ENCODE measurements at places on chromosomes 11 and 22.
A peak's percentile ranks its signal among the peaks of the same experiment; 100 is the strongest.

DNA sequence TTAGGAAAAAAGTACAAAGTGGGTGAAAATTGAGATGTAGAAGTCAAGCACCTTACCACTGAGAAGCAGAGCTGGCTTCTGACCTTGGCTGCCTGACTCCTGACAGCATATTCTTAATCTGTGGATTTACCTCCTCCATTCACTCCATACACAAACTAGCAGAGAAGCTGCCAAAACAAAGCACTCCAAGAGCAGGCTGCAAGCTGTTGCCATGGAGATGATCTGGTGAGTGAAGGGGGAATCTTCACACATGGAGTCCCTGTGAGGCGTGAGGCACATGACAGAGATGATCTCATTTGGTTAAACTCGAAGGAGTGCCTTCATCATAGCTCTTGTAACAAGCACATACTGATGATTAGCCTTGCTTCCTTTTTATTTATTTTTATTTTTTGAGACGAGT is 16.1 kb downstream of the COMMD9 start:
- H3K27me3 ChIP-seq = no peaks in the 10 kb centered on the region
- DNase-seq = no peak
- H3K36me3 ChIP-seq = peaks cover 41% of the 10 kb centered on the region

DNA sequence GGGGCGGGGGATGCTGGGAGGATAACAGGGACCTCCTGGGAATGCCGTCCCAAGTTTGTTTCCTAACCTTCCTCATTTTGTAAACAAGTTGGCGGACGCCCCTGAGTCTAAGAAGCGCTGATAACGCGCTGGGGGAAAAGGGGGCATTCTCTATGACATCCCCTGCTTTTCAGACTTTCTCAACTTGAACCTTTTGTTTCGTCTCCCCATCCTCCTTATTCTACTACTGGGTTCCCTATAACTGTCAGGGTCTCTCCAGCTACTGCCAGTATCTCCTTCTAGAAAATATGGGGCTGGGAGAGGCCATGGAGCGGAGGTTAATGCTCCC is 654 bp downstream of the TMEM86A start:
- H3K27me3 ChIP-seq = no peaks in the 10 kb centered on the region
- H3K27ac ChIP-seq = peak overlapping the region; percentile 63
- peak overlapping the region; percentile 64 for H3K4me3 ChIP-seq
- H3K4me1 ChIP-seq = peaks cover 15% of the 10 kb centered on the region
- no peak for DNase-seq

- no peaks in the 10 kb centered on the region for H3K36me3 ChIP-seq
- no peak overlapping the region for H3K4me3 ChIP-seq
- DNase-seq = no peak
Measured at GRCh38 chr11:103887001-103887658, 149.3 kb upstream of the DDI1 start.

DNA sequence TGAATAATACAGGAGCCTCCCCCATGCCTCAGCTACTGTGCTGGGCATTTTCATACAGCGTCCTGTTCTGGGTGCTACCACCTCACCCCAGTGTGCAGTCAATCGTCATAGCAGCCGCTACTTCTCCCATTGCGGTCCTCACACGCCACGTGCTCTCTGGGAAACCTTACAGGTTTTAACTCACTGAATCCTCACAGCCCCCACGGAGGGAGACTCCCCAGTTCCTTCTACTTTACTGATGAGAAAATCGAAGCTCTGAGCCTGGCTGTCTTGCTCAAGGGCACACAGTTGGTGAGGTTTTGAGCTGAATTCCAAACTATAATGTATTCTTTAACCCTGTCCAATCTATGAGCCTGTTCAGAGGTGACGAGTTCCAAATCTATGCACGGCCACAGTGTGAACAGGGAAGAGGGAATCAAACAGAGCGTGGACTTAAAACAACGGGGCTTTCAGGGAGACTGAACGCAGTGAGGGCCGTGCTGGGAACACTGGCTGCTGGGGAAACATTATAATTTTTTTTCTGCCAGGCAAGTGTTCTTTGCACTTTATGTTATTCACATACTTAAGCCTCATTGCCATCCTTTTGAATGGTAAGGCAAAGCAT is 421.5 kb downstream of the BRD1 start:
- DNase-seq = no peak
- H3K4me1 ChIP-seq = no peaks in the 10 kb centered on the region
- H3K27me3 ChIP-seq = no peaks in the 10 kb centered on the region
- no peaks in the 10 kb centered on the region for H3K36me3 ChIP-seq
- H3K4me3 ChIP-seq = no peak overlapping the region
- H3K27ac ChIP-seq = no peak overlapping the region

DNA sequence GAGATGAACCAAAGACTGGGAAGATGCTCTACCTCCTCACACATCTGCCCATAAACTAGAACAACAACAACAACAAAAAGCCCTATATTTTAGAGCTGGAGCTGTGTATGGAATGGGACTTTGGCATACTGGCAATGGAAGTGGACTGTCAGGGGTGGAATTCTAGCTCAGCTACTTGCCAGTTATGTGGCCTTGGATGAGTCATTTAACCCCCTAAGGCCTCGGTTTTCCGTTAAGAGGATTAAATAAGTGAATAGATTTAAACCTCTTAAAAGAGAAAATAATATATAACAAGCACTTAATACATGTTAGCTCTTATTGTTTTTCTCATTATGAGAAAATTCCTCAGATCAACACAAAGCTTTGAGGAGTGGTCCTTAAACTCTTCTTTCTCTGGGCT is 195.0 kb downstream of the KIF18A start:
- DNase-seq = no peak
- no peaks in the 10 kb centered on the region for H3K27me3 ChIP-seq
- no peaks in the 10 kb centered on the region for H3K4me1 ChIP-seq
- no peak overlapping the region for H3K4me3 ChIP-seq

GRCh38 chr11:2101171-2101675 is 38.0 kb downstream of the IGF2 start:
- H3K4me1 ChIP-seq = no peaks in the 10 kb centered on the region
- no peaks in the 10 kb centered on the region for H3K27me3 ChIP-seq
- no peaks in the 10 kb centered on the region for H3K36me3 ChIP-seq
- H3K27ac ChIP-seq = no peak overlapping the region
- no peak for DNase-seq

DNA sequence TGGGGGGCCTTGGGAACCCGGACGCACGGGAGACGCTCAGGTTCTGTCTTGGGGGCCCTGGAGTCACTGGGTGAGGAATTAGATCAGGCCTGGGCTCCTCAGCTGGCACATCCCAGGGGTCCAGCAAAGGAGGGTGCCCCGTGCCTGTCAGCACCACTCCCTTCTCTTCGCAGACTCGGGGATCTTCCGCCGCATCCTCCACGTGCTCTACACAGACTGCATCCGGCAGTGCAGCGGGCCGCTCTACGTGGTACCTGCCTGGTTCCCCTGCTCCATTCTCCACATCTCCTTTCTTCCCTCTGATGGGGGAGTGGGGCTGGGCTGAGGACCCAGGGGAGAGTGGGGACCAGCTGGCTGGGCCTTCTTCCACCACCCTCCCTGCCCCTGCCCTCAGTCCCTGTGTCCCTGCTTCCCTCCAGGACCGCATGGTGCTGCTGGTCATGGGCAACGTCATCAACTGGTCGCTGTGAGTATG is 6.7 kb upstream of the TAGLN start:
- H3K27me3 ChIP-seq = no peaks in the 10 kb centered on the region
- no peak for DNase-seq
- no peaks in the 10 kb centered on the region for H3K4me1 ChIP-seq

- peaks cover 42% of the 10 kb centered on the region for H3K4me1 ChIP-seq
- no peaks in the 10 kb centered on the region for H3K27me3 ChIP-seq
- no peak overlapping the region for H3K4me3 ChIP-seq
- DNase-seq = no peak
Measured at GRCh38 chr11:116984589-116984988, 113.6 kb downstream of the SIK3 start.

- H3K36me3 ChIP-seq = no peaks in the 10 kb centered on the region
- no peaks in the 10 kb centered on the region for H3K27me3 ChIP-seq
- peaks cover 80% of the 10 kb centered on the region for H3K4me1 ChIP-seq
- peak; percentile 42 for DNase-seq
Measured at GRCh38 chr11:95699631-95700470, 89.7 kb downstream of the FAM76B start.

DNA sequence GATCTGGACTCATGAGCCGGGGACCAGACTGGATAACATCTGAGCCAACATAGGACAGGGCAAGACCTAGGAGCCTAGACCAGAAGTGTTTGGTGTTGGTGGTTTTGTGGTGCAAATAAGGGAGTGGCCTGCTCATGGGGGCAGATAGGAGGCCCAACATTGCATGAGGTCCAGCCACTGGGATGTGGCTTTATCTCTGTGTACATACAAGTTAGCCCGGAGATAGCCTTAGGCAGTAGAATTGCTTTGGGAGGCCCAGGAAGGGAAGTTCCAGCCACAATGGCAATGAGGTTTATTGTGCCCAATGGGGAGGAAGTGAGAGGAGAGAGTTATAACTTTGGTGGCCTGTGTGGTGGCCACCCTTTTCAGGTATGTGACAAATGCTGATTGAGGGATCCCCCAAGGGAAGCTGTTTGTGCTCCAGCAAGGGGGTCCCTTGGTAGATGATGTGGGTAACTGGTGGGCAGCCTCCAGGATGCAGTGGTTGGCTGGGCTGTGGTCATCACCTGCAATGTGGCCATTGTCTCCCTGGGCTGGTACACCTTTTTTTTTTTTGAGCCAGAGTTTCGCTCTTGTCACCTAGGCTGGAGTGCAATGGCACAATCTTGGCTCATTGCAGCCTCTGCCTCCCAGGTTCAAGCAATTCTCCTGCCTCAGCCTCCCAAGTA is 6.4 kb downstream of the LMO2 start:
- no peaks in the 10 kb centered on the region for H3K4me1 ChIP-seq
- H3K4me3 ChIP-seq = no peak overlapping the region
- no peak for DNase-seq

- H3K27ac ChIP-seq = no peak overlapping the region
- no peak overlapping the region for H3K4me3 ChIP-seq
- H3K4me1 ChIP-seq = peaks cover 17% of the 10 kb centered on the region
- no peaks in the 10 kb centered on the region for H3K27me3 ChIP-seq
Measured at GRCh38 chr11:130125638-130126037, 33.9 kb upstream of the ST14 start.

DNA sequence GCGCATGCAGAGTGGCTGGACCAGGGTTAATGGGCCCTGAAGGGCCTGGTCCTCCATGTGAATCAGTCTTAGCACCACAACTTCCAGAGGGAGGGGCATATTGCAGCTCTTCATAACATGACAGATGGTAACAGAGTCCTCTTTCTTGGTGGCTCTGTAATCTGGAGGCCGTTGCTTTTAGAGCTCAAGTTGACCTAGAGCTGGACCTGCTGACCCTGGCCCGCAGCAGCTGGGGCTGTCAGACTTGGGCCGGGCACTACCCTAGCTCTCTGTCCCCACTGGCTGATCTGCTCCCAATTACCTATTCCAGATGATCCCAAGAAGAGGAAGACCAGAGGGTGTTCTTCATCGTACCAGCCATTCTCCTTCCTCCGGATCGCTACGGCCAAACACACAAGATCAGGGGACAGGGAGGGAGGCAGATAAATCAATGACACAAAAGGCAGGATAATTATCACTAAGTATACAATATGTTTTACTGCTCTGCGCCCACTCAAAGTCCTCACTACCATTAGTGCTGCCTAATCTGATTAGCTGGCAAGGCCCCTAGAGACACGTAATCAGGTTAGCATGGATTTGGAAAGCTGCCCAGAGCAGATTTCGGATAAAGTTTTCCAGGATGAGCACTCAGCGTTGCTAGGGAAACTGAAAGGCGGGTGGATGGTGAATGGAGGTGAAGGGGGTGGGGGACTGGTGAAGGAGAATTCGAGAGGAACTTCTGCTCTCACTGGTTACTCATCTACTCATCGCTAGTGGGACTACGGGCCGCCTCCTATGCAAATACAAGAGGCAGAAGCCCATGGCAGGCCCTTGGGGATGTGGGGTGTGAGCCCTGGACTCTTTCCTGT is 64.5 kb upstream of the PHOX2A start:
- H3K27me3 ChIP-seq = no peaks in the 10 kb centered on the region
- peaks cover 10% of the 10 kb centered on the region for H3K36me3 ChIP-seq
- no peaks in the 10 kb centered on the region for H3K4me1 ChIP-seq
- H3K27ac ChIP-seq = no peak overlapping the region
- DNase-seq = no peak

GRCh38 chr11:83046621-83047172 is 25.0 kb downstream of the RAB30 start:
- DNase-seq = no peak
- no peaks in the 10 kb centered on the region for H3K36me3 ChIP-seq
- H3K27ac ChIP-seq = no peak overlapping the region
- H3K4me1 ChIP-seq = peaks cover 6% of the 10 kb centered on the region
- H3K27me3 ChIP-seq = no peaks in the 10 kb centered on the region

- H3K27me3 ChIP-seq = no peaks in the 10 kb centered on the region
- H3K4me1 ChIP-seq = peaks cover 43% of the 10 kb centered on the region
- peak; percentile 29 for DNase-seq
- H3K36me3 ChIP-seq = no peaks in the 10 kb centered on the region
- no peak overlapping the region for H3K4me3 ChIP-seq
Measured at GRCh38 chr22:31082606-31083376, 1.7 kb downstream of the SMTN start.

- H3K4me3 ChIP-seq = no peak overlapping the region
- H3K36me3 ChIP-seq = no peaks in the 10 kb centered on the region
- no peak overlapping the region for H3K27ac ChIP-seq
- no peak for DNase-seq
- no peaks in the 10 kb centered on the region for H3K27me3 ChIP-seq
Measured at GRCh38 chr11:22559416-22559815, 66.2 kb downstream of the FANCF start.

- no peaks in the 10 kb centered on the region for H3K27me3 ChIP-seq
- no peaks in the 10 kb centered on the region for H3K4me1 ChIP-seq
- H3K36me3 ChIP-seq = no peaks in the 10 kb centered on the region
Measured at GRCh38 chr11:120703358-120704152, 192.0 kb downstream of the GRIK4 start.

DNA sequence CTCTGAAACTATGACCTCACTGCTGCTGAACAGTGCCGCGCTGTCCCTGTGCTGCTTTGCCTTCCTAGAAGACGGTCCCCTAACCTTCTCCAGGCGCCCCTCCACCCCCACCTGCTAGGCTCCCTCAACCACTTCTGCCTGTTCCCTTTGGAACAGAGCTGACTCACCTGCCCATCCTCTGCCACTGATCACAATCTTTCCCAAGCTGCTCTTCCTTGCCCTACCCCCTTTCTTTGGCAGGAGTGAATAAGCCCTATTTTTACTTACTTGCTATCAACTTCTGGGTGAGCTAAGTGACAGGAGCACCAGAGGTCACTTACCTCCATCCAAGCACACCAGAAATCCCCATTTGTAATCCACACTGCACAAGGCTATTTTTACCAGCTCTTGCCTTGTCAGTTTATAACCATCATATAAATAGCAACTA is 116.0 kb upstream of the BID start:
- H3K27me3 ChIP-seq = no peaks in the 10 kb centered on the region
- no peak overlapping the region for H3K4me3 ChIP-seq
- H3K4me1 ChIP-seq = no peaks in the 10 kb centered on the region
- no peak overlapping the region for H3K27ac ChIP-seq
- H3K36me3 ChIP-seq = peaks cover 26% of the 10 kb centered on the region
- no peak for DNase-seq

- H3K4me1 ChIP-seq = no peaks in the 10 kb centered on the region
- H3K36me3 ChIP-seq = peaks cover 77% of the 10 kb centered on the region
- H3K4me3 ChIP-seq = no peak overlapping the region
- no peak for DNase-seq
- H3K27ac ChIP-seq = no peak overlapping the region
- no peaks in the 10 kb centered on the region for H3K27me3 ChIP-seq
Measured at GRCh38 chr22:29811377-29811776, 26.7 kb downstream of the ASCC2 start.

- DNase-seq = no peak
- no peak overlapping the region for H3K4me3 ChIP-seq
- H3K4me1 ChIP-seq = no peaks in the 10 kb centered on the region
- H3K27me3 ChIP-seq = no peaks in the 10 kb centered on the region
- no peaks in the 10 kb centered on the region for H3K36me3 ChIP-seq
Measured at GRCh38 chr11:65766535-65766934, 14.2 kb downstream of the AP5B1 start.

GRCh38 chr22:44023404-44024287 is 456 bp upstream of the PARVB start:
- H3K36me3 ChIP-seq = no peaks in the 10 kb centered on the region
- H3K27me3 ChIP-seq = no peaks in the 10 kb centered on the region

Data from CD4-positive, alpha-beta memory T cell (primary cell).